ENCODE measurements at places on chromosomes 4 and X. TPM values are rescaled to one million over a fixed set of nuclear protein-coding genes. Genes with fewer than 3 reads are reported as not detected.

The CXorf49 gene
- not detected for total RNA-seq

The KLB gene
- total RNA-seq, result not detected

The TBC1D8B gene
- total RNA-seq, result 4.7 TPM

The PLS3 gene
- total RNA-seq, result 159 TPM

Data from spleen (tissue), 13 donors.